ENCODE measurements at places on chromosomes 16 and 17.
A peak's percentile ranks its signal among the peaks of the same experiment; 100 is the strongest.

DNA sequence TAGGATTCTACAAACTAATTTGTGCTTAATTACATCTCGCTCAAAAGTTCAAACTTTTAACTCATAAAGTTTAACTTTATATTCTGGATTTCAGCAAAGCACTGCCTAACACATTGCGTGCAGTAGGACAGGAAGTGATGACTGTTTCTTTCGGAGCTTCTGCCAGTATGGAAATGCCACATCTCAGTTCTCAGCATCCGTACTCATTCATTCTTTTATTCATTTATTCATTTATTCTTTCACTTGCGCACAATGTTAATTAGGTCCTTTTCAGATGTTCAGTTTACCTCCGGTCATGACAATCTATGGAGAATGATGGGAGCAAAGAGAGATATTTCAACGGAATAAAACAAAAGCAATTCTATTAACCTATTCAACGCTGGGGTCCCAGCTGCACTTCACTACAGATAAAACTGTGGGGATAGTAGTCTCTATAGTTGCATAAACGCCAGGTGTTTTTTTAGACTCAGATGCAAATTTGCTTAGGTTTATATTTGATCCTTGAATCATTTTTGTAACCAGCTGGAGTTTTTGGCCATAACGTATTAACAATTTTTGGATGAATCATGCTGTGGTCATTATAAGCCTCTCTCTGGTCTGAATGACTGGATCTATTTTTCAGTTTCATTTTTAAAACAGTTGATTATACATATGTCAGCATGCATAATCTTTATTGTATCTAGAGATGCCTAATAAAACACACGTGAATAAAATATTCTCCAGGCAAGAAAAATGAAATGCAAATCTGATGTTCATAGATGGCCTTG is 143.9 kb downstream of the KCNJ2 start:
- DNase-seq: no peak

DNA sequence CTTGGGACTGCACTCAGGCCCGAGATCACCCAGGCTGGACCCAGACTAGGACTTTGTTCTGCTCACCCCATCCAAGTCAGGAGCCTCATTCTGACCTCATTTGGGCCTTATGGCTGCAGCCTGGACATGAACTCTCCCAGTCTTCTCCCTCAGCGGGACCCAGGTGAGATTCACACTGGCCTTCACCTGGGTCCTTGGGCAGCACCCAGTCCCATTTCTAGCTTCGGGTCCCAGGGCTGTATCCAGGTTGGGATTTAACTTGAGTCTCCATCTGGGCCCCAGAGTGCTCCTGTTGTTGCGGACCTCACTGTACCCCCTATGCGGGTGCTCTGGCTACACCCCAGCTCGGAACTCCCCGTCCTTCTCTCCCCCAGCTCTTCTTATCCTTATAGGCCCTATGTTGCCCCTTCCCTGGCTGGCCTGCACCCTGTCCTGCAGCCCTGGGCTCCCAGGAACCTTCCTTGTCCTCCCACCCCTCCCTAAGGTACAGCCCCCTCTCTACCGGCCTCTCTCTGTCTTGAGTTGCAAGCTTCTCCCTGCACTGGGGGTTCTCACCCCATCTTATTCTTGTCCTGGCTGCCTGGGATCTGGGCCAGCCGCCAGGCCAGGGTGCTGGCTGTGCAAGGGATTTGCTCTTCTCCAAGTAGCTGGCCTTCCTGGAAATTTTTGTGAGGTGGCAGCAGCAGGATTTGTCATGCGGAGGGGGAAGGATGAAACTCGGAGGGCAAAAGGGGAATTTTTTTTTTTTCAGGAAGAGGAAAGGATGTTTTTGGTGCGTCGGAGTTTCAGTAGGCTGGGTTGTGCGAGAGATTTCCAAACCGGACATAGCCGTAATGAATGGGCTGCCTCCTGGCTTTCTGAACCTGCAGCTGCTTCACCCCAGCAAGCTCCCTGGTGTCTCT is 904 bp downstream of the MAP2K3 start:
- DNase-seq: peak; percentile 48

GRCh38 chr16:47063011-47063724 is 80.6 kb downstream of the NETO2 start:
- DNase-seq: no peak

GRCh38 chr17:28997806-28998205 is 8.0 kb downstream of the SEZ6 start:
- DNase-seq: no peak

- DNase-seq: no peak
These were observed 140.4 kb downstream of the SHISA9 start for GRCh38 chr16:13041646-13042290.

DNA sequence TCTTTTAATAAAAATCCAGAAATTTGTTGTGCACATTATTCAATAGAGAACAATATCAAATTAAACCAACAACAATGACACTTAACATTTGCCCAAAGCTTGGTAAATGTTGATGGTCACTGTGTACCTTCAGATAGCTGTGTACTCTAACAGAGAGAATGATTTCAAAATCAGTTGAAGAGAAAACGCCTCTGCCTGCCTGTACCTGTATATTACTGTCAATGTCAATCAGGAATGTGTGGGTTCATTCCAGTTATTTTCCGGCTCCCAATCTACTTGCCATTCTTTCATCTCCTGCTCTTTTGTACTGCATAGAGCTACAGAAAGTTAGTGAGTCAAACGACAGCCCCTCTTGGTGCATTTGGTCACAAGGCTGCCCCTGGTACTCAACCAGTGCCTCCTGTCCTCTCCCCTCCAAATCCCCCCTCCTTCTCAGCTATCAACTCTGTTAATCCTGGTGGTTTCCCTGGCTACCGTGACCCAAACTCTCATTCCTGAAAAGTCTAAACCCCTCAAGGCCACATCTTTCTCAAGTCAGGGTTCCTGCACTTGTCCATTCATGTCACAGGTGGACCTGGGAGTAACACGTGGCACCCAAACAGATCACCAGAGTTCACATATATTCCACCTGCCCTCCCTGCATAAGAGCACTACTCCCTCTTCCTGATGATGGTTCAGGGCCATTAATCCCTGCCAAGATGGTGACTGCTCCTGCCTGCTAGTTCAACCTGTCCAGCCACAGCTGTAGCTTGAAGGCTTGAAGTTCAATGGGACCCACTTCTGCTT is 13.6 kb upstream of the ARL4D start:
- DNase-seq: no peak

- DNase-seq: no peak
These were observed 21.1 kb downstream of the KNOP1 start for GRCh38 chr16:19696961-19697360.

DNA sequence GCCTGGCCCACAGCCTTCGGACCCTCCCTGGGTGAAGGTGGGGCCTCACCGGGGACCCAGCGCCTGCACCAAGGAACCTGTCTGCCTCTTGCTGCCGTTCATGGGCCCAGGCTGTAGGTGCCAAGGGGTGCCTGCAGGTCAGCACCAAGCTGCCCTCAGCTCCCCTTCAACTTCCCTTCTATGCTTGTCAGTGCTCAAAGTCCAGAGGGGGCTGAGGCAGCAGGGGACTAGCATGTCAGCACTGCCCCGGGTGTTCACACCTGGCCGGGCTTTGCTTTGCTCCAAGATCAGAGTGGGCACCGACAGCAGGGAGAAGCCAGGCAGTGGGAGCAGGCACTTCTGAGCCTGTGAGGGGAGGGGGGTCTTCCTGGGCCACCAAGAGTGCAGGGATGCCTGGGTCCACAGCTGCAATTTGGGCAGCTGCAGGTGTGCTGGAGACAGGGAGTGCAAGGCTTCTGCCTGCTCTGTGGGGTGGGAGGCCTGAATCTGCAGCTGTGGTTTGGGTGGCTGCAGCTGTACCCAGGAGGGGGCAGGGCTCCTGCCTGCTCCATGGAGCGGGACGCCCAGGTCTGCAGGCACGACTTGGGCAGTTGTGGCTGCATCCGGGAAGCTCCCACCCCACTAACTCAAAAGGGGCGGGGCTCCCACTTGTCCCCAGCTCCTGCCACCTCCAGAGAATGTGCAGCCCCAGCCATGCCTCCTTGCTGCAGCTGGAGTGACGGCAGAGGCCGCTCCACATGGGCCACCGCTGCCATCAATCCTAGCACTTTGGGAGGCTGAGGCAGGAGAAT is 27.6 kb upstream of the PRM1 start:
- no peak for DNase-seq

- no peak for DNase-seq
These were observed 42.4 kb downstream of the SREBF1 start for GRCh38 chr17:17794382-17794781.

- DNase-seq: no peak
These were observed 211.0 kb upstream of the MAF start for GRCh38 chr16:79811541-79811940.

DNA sequence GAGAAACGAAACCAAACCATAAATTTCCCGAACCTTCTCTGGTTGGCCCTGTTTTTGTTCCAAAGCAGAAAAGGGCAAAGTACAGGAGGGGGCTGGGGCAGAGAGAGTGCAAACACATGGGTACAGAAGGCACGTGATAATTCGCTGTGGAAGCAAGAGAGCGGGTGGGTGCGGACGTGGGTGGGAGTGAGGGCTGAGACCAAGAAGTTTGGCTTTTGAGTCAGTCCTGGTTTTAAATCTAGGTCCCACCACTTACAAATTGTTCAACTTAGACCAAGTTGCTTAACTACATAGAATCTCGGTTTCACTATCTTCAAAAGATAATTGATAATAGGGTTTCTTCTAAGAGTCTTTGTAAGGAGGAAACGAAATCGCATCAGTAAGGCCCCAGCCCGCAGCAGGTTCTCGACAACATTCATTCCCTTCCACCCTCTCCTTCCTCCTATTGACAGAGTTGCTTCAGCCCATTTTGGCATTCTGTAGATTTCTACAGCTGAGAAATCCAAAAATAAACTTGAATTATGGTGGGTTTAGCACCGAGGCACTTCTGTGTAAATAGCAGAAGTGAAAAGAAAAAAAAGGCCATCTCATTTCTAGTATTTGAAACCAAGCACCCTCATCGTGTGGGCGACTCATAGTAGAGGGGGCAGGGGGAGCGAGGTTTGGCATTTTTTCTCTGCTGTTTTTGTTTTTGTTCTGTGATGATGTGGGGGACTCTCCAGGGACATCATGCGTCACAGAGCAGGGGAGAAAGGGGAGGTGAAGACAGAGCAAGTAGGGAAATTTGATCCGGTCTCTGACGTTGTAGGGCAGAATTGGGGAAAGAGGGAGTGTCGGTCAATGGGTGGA is 33.6 kb upstream of the CCR7 start:
- DNase-seq: peak; percentile 86

DNA sequence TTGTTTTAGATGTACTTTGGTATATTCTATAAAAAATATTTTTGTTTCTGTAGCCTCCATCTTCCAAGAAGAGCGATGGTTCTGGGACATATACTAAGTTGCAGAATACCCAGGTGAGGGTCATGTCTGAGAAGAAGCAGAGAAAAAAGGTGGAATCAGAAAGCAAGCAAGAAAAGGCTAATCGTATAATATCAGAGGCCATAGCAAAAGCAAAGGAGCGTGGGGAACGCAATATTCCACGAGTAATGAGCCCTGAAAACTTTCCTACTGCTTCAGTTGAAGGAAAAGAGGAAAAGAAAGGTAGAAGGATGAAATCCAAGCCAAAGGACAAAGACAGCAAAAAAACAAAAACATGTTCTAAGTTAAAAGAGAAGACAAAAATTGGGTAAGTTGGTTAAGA is 154.6 kb downstream of the CHD9 start:
- DNase-seq: no peak

DNA sequence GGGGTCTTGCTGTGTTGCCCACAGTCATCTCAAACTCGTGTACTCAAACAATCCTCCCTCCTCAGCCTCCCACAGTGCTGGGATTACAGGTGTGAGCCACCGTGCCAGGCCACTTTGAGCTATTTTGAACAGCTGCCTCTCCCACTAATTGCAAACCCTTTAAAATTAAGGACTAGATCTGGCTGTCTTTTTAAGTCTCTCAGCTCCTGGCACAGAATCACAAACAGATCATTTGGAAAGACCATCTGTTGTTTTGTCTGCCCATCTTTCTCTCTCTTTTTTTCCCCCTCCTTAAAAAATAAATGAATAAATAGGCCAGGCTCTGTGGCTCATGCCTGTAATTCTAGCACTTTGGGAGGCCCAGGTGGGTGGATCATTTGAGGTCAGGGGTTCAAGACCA is 10.9 kb upstream of the STAT3 start:
- DNase-seq: no peak

GRCh38 chr17:52465407-52465806 is 306.9 kb upstream of the CA10 start:
- no peak for DNase-seq

- no peak for DNase-seq
These were observed 135.7 kb upstream of the ZFHX3 start for GRCh38 chr16:73183611-73184092.

GRCh38 chr16:84790301-84790700 is 29.5 kb upstream of the CRISPLD2 start:
- DNase-seq: no peak

DNA sequence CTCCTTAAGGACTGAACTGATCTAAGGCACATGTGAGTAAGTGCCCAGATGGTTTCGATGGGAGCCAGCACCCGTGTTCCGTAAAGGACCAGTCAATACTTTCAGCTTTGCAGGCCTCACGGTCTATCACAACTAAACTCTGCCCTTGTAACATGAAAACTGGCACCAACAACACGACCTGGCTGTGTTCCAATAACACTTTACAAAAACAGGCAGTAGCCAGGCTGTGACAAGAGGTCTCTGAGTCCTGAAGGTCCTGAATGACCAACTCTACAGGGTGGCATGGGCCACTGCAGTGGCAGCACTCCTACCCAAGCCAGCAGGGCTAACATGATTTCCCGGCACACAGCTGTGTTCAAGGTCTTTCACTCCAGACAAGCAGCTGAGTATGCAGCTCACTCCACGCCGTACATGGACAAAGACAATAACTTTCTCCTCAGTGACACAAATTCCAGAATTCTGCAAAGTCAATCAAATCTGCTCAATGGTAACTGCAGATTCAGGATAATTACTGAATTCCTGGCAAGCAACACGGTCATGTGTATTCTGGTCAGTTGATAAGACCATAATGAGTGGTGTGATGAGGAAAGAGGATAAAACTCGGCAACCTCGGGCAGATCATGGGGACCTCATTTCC is 15.3 kb downstream of the NPLOC4 start:
- DNase-seq: no peak

DNA sequence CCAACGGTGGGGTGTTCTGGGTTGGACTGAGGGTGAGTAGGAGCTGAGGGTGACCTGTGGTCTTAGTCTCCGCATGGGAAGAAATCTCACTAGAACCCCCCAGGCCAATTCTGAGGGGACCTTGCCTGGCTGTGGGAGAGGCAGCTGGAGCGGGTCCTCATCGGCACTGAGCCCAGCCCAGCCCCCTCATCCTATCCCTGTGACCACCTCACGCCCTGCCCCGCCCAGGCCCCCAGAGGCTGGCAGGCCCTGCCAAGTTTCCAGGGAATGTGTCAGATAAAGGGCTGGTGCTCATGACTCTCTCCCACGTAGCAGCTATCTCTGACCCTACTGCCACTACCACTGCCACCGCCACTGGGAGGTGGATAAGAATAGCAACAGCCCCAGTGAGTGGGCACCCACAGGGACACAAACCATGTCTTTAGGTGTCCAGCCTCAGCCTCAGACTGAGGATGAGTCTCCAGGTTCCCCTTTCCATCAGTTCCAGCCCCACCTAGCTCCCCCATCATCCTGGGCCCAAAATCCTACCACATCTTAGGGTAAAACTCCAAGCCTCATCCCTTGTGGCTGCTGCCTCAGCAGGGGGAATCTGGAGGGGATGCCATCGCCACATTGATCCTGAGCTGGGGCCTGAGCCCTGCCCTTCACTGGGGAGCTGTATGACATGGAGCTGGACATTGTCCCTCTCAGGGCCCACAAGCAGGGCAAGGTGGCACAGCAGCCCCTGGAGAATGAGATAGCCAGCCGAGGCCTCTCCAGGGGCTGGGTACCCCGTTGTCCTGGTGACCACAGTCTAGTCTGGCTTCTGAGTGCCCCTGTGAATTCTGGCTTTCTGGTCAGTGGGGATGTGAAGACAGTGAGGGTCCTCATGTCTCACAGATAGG is 14.9 kb downstream of the CDH16 start:
- DNase-seq: no peak

All from activated T-cell treated with anti-CD3 and anti-CD28 coated beads, Interleukin-2, amount 50 U/mL, for 24 hours (primary cell).